ENCODE measurements at places on chromosomes 1 and 21.

- no peak for DNase-seq
These were observed 187.5 kb downstream of the ADSS2 start for GRCh38 chr1:244264163-244264562.

DNA sequence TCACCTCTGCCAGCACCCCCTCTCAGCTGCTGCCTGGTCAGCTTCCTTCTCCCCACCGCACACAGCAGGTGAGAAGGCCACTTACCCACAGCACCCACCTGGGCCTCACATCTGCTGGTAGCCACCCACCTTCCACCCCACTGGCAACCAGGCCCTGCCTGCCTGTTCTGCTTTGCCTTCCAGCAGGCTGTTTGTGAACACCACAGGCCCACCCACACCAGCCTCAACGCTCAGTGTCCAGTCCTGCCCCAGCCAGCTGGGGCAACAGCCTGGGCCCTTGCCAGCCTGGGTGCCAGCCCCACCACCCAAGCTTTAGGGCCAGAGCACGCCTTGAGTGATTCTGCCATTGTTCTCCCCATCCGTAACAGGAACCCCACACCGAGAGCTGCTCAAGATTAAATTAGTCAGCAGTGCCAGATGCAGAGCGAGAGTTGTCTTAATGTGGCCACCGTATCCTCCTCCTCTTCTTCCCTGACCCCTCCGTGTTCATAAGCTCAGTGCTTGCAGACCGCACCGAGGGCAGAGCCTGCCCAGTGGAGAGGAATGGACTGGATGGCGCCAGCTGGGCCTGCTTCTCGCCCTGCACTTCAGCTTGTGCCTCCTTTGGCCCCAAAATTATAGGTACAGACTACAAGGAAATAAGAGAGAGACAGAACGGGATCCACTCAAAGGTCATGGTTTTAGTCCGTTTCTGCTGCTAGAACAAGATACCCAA lies 120.3 kb upstream of the COL6A1 start:
- DNase-seq, result no peak

GRCh38 chr21:26539566-26539965 lies 33.5 kb downstream of the CYYR1 start:
- DNase-seq, result no peak

GRCh38 chr1:87449348-87449963 lies 120.8 kb downstream of the LMO4 start:
- DNase-seq, result no peak

- peak; percentile 8 for DNase-seq
These were observed 1.3 kb downstream of the DYRK1A start for GRCh38 chr21:37367703-37368540.

GRCh38 chr1:26278303-26278702 lies 1.6 kb upstream of the SH3BGRL3 start:
- no peak for DNase-seq

- DNase-seq, result no peak
These were observed 431.8 kb downstream of the NEGR1 start for GRCh38 chr1:71850515-71850914.

DNA sequence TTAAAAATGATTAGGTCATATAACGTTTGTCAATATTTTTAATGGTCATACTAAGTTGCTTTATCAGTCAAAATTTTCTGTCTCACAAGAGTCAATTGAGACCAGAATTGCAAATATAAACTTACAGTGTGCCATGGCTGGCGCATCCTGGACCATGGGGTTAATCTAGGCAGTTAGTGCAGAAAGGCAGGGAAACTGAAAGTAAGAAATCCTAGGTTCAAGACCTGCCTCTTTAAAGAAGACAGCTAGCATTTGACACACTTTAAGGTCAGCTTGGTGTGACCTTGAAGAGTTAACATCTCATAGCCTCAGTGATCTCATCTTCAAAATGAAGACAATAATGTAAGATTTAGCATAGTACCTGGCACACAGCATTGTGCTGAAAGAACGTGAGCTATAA lies 210.0 kb upstream of the DAB1 start:
- DNase-seq, result no peak

DNA sequence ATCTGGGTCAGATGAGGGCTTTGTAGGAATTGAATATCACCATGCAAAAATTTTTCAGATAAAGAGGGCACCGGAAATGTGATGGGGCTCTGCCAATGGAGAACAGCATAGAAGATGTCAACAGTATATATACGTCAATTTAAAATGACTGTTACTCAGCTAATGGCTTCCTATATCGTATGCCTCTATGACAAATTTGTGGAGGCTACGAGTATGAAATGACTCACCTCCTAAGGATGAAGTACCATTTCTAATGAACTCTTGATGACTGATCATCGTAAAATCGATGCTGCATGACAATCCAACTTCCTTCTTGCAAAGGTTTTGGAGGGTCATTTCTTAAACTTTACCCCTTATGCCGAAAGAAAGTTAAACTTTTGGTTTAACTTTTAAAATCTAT lies 450.3 kb upstream of the ZP4 start:
- no peak for DNase-seq

GRCh38 chr1:6831366-6831765 lies 46.1 kb downstream of the CAMTA1 start:
- DNase-seq, result no peak

- no peak for DNase-seq
These were observed 31.4 kb downstream of the GNG12 start for GRCh38 chr1:67801903-67802302.

- no peak for DNase-seq
These were observed 17.9 kb upstream of the CSF1 start for GRCh38 chr1:109892561-109893368.

- no peak for DNase-seq
These were observed 5.0 kb upstream of the TRABD2B start for GRCh38 chr1:48002142-48002541.

Data from T-helper 1 cell (primary cell).